ENCODE measurements at places on chromosomes 16 and 17.

GRCh38 chr17:77592106-77592865, 366.2 kb upstream of the TNRC6C start:
- peaks cover 5% of the 10 kb centered on the region for H3K27me3 ChIP-seq
- no peak overlapping the region for H3K27ac ChIP-seq
- H3K4me3 ChIP-seq: no peak overlapping the region
- no peak for DNase-seq

GRCh38 chr16:10141671-10142070, 40.6 kb downstream of the GRIN2A start:
- no peak overlapping the region for H3K4me3 ChIP-seq
- no peak for DNase-seq
- H3K27ac ChIP-seq: no peak overlapping the region
- no peaks in the 10 kb centered on the region for H3K36me3 ChIP-seq
- H3K4me1 ChIP-seq: no peaks in the 10 kb centered on the region

DNA sequence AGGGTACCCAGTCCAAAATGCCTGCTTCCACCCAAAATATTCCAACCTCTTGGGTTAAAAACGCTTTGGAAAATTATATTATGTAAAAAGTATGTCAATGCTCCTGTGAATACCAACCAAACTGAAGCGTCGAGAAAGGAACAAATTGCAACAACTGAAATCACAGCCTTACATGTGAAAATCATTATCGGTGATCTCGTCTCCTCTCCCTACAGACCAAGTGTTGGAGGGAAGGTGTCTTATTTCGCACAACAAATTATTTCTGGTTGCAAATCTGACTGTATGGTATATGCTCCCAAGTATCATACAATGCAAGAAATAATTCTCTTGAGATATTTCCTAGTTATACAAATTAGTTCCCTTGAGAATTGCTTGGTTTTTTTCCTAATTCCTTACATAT, 89.3 kb upstream of the CDYL2 start:
- DNase-seq: no peak
- H3K27me3 ChIP-seq: no peaks in the 10 kb centered on the region
- no peak overlapping the region for H3K27ac ChIP-seq

- H3K4me1 ChIP-seq: no peaks in the 10 kb centered on the region
- no peak overlapping the region for H3K4me3 ChIP-seq
- no peak for DNase-seq
- no peak overlapping the region for H3K27ac ChIP-seq
Measured at GRCh38 chr16:25751230-25751835, 59.6 kb downstream of the HS3ST4 start.

DNA sequence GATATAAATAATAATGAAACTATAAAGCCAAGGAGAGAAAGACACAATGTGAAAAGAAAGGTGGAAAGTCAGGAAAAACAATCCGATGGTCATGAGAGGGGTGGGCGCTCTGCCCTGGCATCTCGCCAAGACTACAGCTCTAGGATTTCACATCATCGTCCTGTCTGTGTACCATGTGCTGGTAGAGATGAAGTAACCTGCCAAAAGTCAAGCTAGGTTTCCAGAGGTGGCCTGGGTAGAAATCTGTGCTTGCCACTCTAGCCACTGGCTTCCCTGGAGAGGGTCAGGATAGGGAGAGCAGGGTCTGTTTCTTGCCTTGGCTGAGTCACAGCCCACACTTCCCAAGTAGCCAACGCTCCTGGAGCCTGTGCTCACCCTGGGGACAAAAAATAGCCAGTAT, 31.0 kb upstream of the TRAP1 start:
- peaks cover 7% of the 10 kb centered on the region for H3K4me1 ChIP-seq
- DNase-seq: no peak
- H3K27me3 ChIP-seq: no peaks in the 10 kb centered on the region
- no peak overlapping the region for H3K27ac ChIP-seq
- no peak overlapping the region for H3K4me3 ChIP-seq
- peaks cover 8% of the 10 kb centered on the region for H3K36me3 ChIP-seq

DNA sequence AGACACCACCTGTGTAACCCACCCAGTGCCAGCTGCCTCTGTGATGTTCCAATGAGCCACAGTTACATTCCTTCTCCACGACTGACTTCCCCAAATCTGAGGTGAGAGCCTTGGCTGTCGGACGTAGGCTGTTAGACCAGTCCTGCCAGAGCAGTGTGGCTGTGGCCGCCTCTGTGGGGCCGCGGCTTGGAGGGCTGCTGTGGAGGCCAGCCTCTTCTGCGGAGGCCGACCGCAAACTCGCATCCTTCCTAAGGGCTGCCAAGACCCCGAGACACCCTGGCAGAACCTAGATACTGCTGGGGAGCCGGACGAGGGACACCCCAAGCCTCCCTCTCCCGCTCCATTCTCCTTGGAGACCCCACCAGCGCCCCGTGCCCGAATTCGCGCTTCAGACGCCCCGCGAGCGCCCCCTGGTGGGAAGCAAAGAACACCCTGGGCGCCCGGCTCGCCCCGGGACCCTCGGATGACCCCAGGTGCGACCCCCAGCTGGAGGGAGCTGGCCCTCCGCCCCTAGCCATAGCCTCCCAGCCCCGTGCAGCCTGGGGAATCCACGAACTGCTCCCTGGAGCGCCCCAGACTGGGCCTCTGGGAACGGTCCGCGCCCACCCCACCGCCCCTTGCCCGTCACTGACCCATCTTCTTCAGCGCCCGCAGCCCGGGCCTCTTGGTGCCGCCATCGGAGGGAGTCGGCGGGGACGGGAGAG, 547 bp downstream of the PLCD3 start:
- peaks cover 21% of the 10 kb centered on the region for H3K4me1 ChIP-seq
- H3K36me3 ChIP-seq: no peaks in the 10 kb centered on the region
- peak; percentile 68 for DNase-seq
- H3K4me3 ChIP-seq: peak overlapping the region; percentile 85
- H3K27me3 ChIP-seq: peaks cover 8% of the 10 kb centered on the region
- no peak overlapping the region for H3K27ac ChIP-seq

- DNase-seq: peak; percentile 75
- peaks cover 1% of the 10 kb centered on the region for H3K36me3 ChIP-seq
- H3K27ac ChIP-seq: peak overlapping the region; percentile 72
- no peaks in the 10 kb centered on the region for H3K27me3 ChIP-seq
Measured at GRCh38 chr17:64028874-64029464, 8.5 kb upstream of the ICAM2 start.

DNA sequence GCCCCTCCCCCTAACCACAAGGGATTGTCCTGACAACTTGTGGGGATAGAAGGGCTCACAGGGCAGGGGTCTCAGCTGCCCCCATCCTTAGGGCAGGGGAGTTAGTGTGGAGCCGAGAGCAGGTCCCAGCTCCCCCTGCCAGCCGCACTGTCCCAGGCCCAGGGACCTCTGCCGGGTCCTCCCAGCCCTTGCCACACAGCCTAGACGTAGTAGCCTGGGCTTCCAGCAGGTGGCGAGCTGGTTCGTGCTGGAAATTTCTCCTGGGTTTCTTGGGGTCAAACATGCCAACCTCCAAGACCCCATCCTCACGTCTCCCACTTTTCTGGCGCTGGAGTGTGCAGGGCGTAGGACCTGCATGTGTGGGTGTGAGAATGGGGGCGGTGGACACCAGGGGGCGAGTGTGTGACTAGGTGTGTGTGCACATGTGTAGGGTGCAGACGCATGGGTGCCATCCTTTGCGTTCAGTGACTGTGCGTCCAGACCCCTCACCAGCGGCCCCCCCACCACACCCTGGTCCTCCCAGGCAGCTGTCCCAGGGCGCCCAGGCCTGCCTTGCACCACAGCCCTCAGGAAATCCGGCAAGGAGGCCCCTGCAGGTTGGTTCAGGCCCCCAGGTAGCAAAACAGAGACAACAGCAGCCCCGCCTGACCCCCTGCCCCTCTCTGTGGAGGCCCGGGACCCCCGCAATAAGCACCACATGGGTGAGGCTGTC, 29.5 kb downstream of the SBK1 start:
- H3K36me3 ChIP-seq: no peaks in the 10 kb centered on the region
- peaks cover 16% of the 10 kb centered on the region for H3K4me1 ChIP-seq
- DNase-seq: peak; percentile 53
- H3K27me3 ChIP-seq: no peaks in the 10 kb centered on the region
- H3K27ac ChIP-seq: no peak overlapping the region
- no peak overlapping the region for H3K4me3 ChIP-seq
